Suppressor macrophage treated with lipopolysaccharide for 4 hours (primary cell): ENCODE measurements at places on chromosomes 5 and 9.
A peak's percentile ranks its signal among the peaks of the same experiment; 100 is the strongest.

- no peak for DNase-seq
Observed at GRCh38 chr5:35902046-35902672, 36.3 kb downstream of the CAPSL start.

DNA sequence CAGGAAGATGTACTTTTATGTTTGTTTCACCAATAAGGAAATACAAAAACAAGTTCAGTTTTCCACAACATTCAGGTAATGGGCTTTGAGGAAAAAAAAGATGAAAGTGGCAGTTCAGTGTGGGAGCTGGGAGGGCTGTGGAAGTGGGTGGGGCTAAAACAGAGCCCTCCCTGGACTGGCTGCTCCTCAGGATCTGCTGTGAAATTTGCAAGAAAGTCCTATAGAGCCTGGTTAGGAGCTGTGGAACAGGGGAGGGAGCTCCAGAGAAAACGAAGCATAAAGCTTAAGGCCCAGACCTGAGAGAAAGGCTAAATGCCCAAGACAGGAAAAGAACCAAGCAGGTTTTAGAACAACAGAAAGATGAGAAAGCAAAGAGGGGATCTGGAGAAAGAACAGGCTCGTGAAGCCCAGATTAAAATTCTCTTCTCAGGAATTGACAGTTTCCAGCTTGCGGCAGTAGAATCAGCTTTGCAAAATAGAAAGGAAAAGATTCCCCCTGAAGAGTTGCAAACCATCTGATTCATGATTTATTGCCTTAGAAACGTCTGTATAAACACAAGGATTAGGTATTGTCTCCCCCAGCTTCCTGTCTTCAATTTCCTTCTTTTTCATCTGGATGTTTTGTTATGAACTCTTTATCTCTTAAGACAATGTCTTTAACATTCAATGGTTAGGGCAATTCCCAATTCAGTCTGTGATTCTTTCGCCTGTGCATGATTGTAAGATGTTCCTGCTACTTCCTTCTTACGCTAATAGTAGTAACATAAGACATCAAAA lies 26.3 kb upstream of the CRHBP start:
- no peak for DNase-seq

- DNase-seq, result no peak
Observed at GRCh38 chr9:69317081-69317480, 7.9 kb upstream of the ENTREP1 start.

- no peak for DNase-seq
Observed at GRCh38 chr5:170769246-170769645, 14.3 kb upstream of the GABRP start.

- no peak for DNase-seq
Observed at GRCh38 chr9:23823269-23823668, 2.8 kb downstream of the ELAVL2 start.

- no peak for DNase-seq
Observed at GRCh38 chr9:127720865-127721227, 5.0 kb downstream of the TTC16 start.

DNA sequence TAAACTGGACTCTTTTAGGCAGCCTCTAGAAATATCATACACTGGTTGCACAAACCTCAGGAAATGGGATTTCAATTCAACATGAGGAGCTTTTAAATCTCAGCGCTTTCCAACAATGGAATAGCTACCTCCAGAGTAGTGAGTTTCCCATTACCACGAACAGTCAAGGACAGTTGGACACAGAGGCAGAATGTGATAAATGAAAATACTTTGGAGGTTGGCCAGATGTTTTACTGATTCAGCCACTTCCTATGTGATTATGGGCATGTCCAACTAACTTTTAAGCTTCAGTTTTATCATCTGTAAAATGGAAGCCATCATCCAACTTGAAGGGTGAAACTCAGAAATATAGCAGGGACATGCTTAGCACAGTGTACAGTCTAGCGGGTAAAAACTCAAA lies 2.1 kb downstream of the FBXW2 start:
- no peak for DNase-seq

GRCh38 chr5:123000731-123001130 lies 35.8 kb downstream of the PPIC start:
- no peak for DNase-seq

- peak; percentile 73 for DNase-seq
Observed at GRCh38 chr5:148205044-148205806, 2.4 kb downstream of the SPINK6 start.

GRCh38 chr5:58774937-58775336 lies 192.1 kb downstream of the RAB3C start:
- DNase-seq, result peak; percentile 43

DNA sequence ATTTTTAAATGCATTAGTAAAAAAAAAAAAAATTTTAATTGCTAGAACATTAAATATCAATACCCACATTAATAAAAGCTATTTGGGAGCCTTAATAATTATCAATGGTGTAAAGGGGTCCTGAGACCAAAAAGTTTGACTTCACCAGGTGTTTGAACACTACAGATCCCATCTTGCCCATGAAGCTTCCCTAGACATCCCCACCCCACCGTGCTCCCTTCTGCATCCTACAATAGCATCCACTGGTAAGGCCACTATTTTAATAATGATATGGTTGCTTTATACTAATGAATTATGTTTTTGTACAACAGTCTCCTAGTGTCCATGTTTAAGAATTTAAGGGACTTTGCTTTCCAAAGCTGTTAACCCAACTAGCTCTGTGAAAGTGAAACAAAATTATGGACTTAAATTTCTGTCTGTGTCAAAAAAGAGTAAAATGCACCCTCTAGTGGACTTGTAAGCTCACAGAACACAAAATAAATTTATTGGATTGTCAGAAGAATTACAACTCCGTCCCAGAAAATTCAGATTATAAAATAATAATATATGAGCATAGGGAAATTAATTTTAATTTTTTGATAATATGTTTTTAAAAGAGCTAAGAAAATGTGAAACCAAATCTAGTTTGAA lies 76.0 kb downstream of the ARL15 start:
- peak; percentile 62 for DNase-seq

- no peak for DNase-seq
Observed at GRCh38 chr5:116810951-116811350, 236.3 kb upstream of the SEMA6A start.

GRCh38 chr5:90932052-90932699 lies 373.6 kb downstream of the ADGRV1 start:
- peak; percentile 74 for DNase-seq

DNA sequence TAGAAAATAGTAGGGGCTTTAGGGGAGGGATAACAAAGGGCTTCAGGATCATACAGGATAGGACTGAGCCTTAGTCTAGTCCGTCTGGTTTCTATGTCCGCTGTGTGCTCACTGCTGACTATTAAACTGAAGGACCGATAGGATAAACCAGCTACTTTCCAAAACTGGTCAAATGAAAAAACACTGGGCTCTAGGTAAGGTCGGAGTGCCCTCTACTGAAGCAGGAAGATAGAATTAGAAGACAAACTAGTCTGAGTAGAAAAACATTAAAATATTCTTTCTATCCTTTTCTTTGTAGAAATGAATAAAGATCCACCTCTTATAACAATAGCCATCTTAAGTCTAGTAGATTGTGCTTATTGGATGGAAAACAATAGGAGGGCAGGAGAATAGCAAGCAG lies 133.6 kb downstream of the CEMIP2 start:
- no peak for DNase-seq

DNA sequence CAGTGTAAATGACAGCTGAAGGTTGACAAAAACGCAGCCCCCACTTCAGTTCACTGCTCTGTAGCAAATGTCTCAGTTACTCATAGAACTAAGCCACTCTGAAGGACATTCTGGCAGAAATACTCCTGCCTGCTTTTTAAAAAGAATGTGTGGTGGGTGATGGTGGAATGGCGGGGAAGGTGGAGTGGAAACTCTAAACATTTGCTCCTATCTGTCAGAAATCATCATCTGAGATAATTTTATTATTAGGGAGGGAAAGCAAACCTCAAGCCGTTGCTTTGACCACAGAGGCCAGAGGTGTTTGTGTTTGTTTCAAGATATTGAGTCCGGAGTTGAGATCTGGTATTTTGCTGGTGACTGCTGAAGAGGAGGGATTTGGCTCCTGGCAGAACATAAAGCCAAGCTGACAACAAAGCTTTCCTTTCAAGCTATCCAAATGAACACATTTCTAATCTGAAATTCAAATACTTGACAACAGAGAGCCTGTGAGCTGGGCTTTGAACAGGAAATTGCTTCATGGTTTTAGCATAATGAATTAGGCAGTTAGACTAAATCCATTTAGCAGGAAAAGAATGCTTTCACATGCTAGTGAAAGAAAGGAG lies 362.7 kb downstream of the CSNK1G3 start:
- DNase-seq, result no peak

DNA sequence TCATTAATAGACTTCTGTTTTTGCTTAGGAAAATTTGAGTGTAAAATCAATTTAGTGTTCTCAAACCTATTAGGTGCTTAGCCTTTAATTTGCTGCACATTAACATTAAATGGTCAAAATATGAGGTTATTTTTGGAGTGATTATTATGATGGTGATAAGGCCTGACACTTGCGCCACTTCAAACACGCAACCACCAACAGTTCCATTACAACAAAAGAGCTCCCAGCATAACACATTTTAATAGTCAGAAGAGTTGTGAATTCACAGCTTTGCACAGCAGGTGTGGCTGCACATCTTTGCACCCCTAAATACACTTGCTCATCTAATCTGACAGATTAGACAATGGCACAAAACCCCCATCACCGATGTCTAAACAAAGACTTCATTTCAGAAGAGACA lies 940.7 kb downstream of the NR2F1-AS1 start:
- no peak for DNase-seq

DNA sequence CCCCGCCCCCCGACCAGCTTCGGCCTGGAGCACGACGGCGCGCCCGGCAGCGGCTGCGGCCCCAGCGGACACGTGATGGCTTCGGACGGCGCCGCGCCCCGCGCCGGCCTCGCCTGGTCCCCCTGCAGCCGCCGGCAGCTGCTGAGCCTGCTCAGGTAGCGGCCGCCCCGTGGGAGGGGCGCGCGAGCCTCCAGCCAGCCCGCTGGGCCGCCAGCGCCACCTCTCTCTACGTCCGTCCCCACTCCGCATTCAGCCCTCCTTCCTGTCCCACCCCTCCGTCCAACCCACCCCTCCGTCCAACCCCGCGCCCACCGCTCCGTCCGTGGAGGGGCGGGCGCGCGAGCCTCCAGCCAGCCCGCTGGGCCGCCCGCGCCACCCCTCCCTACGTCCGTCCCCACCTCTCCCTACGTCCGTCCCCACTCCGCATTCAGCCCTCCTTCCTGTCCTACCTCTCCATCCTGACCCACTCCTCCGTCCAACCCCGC lies 6.5 kb downstream of the ADAMTS13 start:
- no peak for DNase-seq

DNA sequence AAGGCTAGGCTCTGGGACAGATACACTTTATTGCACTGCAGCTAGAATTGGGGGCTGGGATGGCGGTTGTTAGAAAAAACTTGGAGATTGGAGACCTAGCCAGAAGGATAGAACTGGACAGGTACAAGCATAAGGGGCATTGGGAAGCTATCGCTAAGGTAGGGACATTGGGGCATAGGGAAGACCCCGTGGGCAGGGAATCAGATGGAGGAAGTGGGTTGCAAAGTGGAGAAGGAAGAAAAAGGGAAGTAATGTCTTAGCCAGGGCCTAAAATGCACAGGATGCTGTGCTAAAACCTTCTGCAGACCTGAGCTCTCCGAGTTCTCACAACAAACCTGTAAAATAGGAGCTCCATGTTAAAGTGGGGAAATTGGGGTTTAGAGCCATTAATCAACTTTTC lies 178.2 kb downstream of the ZDHHC21 start:
- DNase-seq, result no peak

DNA sequence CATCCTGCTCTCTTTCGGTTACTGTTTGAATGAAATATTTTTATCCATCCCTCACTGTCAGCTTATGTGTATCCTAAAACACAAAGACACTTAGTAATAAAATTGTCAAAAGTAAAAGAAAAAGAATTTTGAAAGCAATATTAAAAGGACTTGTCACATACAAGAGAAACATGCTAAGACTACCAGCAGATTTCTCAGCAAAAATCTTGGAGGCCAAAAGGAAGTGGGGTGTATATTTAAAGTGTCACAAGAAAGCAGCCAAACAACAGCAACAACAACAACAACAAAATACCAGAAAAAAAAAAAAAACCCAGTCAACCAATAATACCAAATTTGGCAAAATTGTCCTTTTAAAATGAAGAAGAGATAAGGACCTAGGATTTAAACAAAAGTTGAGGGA lies 678.7 kb upstream of the TYRP1 start:
- DNase-seq, result no peak

DNA sequence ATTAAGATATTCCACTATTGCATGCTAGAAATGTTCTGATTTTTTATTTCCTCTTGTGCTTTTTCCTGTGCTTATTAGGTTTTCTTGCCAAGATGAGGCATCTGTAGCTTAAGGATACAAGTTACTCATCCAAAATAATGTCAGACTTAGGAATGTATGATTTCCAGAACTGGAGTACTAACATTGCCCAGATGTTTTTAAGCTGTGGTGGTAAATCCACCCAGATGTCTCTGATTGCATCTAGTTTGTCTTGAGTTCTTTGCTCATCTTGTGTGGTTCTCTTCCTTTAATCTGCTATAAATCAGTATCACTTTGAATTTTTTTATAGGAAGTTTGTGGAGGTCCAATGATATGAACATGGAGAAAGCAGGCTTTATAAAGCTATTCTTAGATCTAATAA lies 337.5 kb upstream of the ZNF608 start:
- no peak for DNase-seq

GRCh38 chr9:108579757-108580439 lies 275.9 kb downstream of the ACTL7B start:
- peak; percentile 77 for DNase-seq

- DNase-seq, result no peak
Observed at GRCh38 chr5:78959767-78960166, 25.3 kb downstream of the ARSB start.

GRCh38 chr9:131410044-131410491 lies 16.2 kb downstream of the PRRC2B start:
- peak; percentile 41 for DNase-seq

- DNase-seq, result peak; percentile 77
Observed at GRCh38 chr9:72526901-72527800, 5.7 kb downstream of the TMC1 start.

GRCh38 chr5:154044581-154044980 lies 5.8 kb downstream of the MFAP3 start:
- DNase-seq, result no peak

DNA sequence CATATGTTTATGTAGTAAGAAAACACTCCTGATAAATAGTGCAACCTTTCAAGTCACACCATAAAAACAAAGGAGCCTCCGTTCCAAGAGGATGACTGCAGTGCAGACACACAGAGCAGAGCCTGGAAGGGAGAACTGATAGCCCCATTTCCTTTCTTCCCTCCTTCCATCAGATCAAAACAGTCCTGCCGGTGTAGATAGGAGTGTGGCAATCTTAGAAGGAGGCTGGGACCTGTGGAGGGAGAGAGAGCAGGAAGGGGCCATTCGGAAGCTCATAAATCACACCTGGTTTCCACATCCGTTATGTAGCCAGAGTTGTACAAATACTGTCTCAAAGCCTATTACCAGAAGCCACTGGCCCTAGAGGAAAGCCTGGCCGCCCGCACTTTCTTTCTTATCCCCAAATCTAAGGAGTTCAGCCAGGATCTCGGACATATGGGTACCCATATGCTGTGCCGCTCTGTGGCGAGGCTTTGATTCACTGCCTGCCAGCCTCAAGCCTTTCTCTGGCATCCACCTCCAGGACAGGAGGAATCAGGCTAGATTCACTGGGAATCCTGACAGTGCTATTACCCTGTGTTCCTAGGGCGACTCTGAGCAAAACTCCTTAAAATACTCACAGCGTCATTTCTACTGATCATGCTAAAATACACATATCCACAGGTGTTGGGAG lies 26.9 kb downstream of the DAP start:
- no peak for DNase-seq

- DNase-seq, result peak; percentile 21
Observed at GRCh38 chr5:112646139-112646936, 91.3 kb upstream of the APC start.

- no peak for DNase-seq
Observed at GRCh38 chr9:104361207-104361606, 142.9 kb upstream of the OR13F1 start.
